Lower leg skin (tissue), 4 donors: ENCODE measurements at places on chromosomes 6 and 20.
A peak's percentile ranks its signal among the peaks of the same experiment; 100 is the strongest.

GRCh38 chr20:23245553-23246181, 104.9 kb upstream of the NXT1 start:
- DNase-seq = peak; percentile 92

GRCh38 chr6:113558431-113558830, 298.7 kb upstream of the MARCKS start:
- DNase-seq = no peak

GRCh38 chr6:118665011-118665410, 13.6 kb upstream of the CEP85L start:
- no peak for DNase-seq

- DNase-seq = no peak
These were observed 1642.2 kb downstream of the KHDRBS2 start for GRCh38 chr6:60643870-60644269.

GRCh38 chr6:105907991-105908390, 178.1 kb upstream of the PRDM1 start:
- DNase-seq = no peak

GRCh38 chr6:109769213-109769612, 78.1 kb downstream of the FIG4 start:
- no peak for DNase-seq

GRCh38 chr6:3756546-3756945, 5.0 kb upstream of the PXDC1 start:
- peak; percentile 48 for DNase-seq

GRCh38 chr20:2130062-2130591, 28.5 kb downstream of the STK35 start:
- no peak for DNase-seq

DNA sequence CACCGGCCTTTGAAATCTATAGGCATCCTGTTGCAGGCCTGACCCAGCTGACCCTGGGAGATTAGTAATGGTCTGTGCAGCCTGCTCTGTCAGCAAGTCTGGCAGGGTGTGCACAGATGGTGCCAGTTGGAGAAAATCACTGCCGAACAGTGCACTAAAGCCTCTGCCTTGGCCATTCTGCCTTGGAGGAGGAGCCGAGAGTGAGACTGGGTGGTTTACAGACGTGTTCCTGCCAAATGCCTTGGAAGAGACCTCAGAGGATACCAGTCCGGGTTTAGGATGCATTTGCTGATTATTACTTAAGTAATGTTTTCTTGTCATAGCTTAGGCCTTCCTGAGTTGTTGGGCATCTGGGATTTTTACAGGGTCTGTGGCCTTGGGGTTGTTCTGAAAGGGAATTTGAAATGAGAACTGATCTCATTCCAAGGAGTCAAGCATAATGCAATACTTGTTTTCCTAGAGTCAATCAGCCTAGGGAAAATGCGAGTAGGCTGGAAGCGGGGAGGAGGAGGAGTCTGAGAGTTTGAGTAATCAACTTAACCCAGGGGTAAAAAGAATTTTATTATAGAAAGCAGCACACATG, 292.1 kb downstream of the SOX4 start:
- peak; percentile 27 for DNase-seq

DNA sequence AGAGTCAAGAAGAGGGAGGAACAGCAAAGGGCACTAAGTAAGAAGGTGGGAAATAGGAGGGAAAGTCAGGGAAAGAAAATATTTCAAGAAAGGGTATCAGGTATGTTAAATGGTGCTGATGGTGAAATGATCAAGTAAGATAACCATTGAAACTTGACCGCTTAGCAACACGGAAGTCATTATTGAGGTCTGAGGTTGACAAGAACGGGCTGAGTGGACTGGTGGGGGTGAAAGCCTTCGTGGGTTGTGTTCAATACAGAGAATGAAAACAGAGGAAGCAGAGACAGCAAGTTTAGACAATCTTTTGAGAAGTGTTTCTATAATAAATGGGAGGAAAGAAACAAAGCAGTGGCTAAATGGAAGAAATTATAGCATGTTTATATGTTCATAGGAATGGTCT, 72.0 kb downstream of the LIN28B start:
- DNase-seq = no peak

DNA sequence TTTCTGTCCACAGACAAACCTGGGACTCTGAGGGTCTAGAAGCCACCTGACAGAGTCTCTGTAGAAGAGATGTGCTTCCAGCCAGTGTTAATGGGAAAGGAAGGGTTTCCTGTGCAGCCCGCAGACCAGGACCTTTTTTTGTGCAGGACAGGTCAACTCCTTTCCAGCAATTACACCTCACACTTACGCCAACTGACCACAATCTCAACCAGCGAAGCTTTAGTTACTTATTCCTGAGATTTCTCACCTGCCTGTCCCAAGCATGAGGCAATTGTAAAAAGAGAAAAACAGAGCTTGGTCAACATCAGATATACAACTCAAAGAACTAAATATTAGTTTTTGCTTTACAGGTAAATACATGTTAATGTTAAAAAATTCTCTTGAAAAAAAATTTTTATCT, 393.8 kb upstream of the ID4 start:
- DNase-seq = no peak

DNA sequence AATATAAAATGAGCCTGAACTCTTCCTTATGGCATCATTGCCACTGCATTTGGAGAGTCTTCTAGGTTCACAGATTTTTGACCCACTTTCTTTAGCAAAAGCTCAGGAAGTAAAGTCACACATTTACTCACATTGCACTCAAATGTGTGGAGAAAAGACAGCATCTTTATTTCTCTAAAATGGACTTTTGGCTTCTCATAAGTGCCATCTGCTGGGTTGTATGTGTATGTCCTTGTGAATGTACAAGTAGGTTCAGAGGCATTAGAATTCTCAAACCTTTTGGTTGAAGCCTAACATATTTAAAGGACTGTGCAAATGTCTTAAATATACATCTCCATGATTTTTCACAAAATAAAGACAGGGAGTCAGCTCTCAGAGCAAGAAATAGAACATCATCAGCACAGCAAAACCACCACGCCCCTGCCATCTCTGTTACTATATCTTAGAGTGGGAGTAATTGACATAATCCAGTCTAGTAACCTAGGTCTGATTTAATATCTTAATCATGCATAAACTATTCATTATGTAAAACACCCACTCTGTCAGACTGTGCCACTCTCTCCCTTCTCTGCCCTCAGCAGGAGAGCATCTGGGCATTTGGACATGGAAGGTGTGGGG, 42.2 kb upstream of the SPTLC3 start:
- DNase-seq = no peak

DNA sequence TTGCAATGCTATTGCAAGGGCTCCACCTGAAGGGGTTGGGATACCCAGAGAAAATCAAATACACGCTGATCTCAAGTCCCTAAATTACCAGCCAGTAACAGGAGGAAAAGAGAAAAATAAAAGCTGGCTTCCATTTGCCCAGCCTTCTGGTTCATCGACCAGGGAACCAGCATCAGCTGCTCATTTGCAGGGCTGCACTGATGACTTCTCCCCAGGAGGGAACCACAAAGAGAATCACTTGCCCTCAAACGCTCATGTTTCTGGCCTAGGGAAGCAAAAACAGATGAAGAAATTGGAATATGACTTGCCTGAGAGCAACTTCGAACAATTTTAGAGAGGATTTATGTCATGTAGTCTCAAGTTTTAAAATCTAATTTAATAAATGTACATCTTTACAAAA, 119.7 kb downstream of the SH3BGRL2 start:
- no peak for DNase-seq

DNA sequence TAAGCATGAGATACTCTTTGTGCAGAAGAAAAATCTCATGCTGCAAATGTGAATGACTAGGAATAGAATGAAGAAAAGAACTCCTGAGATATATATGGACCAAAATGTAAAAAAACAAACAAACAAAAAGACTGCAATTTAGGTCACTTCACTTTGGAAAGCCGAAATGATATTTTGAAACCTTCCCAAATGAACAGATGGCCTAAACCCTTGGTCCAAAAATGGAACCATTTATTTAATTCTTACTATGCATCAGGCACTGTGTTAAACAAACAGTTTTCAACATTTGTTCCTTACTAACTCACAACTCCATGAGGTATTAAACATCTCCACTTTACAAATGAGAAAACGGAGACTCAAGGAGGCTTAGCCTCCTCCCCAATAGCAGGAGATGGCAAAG, 107.5 kb downstream of the VIP start:
- DNase-seq = no peak

- DNase-seq = no peak
These were observed 60.7 kb downstream of the SUN5 start for GRCh38 chr20:32943490-32944052.

GRCh38 chr6:33213166-33213988, 5.1 kb downstream of the RING1 start:
- no peak for DNase-seq
